ENCODE measurements at places on chromosomes 4 and X.

DNA sequence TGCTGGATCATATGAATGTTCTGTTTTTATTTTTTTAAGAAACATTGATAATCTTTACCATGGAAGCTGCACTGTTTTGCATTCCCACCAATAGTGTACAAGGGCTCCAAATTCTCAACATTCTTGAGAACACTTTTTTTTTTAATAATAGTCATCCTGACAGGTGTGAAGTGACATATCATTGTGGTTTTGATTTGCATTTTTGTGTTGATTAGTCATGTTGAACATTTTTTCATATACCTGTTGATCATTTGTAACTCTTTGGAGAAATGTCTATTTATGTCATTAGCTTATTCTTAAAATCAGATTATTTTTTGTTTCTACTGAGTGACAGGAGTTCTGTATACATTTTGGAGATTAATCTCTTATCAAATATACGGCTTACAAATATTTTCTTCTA is 408.5 kb downstream of the GLUD2 start:
- DNase-seq: no peak

- no peak for DNase-seq
Measured at GRCh38 chrX:112058255-112058654, 24.3 kb downstream of the TRPC5 start.

DNA sequence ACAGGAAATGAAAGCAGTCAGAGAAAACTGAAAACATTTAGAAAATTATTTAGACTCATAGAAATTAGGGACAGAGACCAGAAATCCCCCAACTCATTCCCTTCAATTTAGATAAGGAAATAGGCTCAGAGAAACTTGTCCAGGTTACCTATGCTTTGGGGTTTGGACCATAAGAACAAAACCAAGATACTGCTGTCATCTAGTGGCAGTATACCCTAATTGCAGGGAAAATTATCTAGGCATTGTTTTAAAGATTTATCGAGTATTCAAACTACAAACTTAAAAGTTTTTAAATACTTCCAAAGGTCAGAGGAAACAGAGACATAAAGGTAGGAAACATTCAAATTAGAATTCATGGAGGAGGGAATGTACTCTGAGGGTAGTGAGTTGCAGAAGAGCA is 67.0 kb upstream of the KLHL13 start:
- no peak for DNase-seq

GRCh38 chr4:183808097-183808456 is 97.0 kb upstream of the STOX2 start:
- peak; percentile 63 for DNase-seq

DNA sequence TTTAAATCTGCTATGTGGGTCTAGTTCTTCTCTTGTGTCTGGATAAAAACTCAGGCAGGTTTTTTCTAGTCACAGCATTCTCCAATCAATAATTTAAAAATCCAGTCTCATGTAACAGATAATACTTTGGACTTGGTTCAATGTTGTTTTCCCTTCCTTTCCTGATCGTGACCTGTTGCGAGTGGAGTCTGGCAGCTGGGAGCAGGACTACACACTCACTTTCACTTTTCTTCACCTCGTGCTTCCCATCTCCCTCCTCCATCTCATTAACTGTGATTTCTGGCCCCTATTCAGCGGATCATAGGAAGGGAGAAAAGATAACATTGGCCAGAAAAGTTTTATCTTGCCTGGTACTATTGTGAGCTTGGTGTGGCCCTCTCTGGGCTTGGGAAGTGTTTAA is 96.6 kb upstream of the GATB start:
- DNase-seq: no peak

DNA sequence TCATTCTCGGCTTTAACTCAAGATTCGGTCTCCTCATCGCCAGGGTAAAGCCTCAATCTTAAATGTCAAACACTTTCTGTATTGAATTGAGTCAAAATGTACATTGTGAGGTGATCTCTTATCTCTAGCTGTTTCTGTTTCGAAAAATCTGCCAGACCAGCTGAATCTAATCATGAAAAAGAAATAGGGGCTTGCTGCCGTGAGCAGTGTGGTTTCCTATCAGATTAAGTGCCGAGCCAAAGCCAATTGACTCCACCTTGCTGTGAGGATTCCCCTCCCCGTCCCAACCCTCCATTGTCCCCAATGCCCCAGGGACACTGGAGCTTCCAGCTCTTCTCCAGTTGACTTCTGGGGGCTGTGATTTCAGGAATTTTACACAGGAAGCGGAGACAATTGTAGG is 12.5 kb upstream of the CRLF2 start:
- DNase-seq: no peak

DNA sequence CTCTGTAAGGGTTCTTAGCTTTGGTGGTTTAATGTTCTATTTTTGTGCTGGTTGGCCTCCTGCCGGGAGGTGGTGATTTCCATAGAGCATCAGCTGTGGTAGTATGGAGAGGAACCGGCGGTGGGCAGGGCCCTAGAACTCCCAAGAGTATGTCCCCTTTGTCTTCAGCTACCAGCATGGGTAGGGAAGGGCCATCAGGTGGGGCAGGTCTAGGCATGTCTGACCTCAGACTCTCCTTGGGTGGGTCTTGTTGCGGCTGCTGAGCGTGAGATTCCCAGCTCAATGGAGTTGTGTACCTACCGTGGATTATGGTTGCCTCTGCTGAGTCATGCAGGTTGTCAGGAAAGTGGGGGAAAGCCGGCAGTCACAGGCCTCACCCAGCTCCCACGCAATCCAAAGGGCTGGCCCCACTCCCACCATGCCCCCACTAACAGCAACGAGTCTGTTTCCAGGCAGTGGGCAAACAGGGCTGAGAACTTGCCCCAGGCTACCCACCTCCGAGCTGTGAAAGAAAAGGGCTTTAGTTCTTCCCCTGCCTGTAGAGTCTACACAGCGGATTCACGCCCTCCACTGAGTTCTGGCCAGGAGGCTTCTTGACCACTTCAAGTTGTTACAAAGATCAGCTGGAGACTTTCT is 235.9 kb downstream of the RPA4 start:
- no peak for DNase-seq

DNA sequence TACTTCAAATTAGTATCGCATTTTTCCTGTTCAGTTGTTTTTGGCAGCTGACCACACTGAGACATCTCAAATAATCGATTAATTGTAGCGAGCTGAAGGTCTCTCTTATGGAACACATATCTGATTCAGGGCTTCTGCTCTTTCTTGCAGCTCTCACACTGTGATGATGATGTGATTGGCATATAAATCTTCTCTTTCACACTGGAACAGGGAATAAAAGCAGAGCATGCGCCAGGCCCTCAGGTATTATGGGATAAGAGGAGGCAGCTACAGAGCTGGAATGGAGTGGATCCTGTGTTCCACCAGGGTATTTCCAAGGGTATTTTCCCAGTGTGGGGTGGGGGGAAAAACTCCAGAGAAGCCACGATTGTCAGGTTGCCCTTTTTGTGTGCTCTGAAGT is 265.4 kb upstream of the CASK start:
- no peak for DNase-seq

- peak; percentile 31 for DNase-seq
Measured at GRCh38 chrX:75746891-75747639, 38.0 kb downstream of the MAGEE2 start.

DNA sequence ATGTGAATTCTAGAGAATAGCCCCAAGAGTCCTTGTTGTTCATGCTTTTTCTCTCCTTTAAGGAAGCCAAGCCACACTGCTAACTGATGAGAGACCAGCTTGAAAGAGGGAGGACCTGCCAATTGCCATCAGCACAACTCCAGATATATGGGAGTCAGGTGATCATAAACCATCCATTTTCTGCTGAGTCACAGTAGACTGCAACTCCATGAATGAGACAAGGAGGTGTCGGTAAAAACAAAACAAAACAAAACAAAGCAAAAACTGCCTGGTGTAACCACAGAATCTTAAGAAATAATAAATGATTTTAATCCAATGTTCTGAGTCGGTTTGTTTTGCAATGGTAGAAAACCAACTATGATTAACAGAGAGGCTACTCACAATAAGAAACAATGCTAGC is 837.3 kb downstream of the PCDH7 start:
- no peak for DNase-seq

DNA sequence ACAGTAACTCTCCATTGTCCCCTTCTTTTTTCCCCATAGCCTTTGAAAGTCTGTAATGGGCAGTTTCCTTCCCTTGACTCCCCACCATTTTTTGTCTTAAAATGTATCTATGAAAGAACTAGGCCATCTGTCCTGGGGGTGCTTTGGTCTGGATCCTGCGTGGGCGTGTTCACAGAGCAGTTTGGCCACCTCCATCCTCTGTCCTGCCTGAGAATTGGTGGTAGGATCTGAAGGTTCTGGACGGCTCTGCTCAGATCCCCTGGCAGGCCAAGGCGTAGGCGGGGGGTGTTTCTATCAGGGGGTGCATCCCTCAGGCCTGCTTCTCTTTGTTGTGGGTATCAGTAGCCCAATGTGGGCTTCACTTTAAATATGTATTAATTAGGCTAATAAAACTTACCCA is 107.1 kb downstream of the FAM193A start:
- DNase-seq: no peak

- DNase-seq: no peak
Measured at GRCh38 chr4:65580551-65580950, 89.7 kb downstream of the EPHA5 start.

DNA sequence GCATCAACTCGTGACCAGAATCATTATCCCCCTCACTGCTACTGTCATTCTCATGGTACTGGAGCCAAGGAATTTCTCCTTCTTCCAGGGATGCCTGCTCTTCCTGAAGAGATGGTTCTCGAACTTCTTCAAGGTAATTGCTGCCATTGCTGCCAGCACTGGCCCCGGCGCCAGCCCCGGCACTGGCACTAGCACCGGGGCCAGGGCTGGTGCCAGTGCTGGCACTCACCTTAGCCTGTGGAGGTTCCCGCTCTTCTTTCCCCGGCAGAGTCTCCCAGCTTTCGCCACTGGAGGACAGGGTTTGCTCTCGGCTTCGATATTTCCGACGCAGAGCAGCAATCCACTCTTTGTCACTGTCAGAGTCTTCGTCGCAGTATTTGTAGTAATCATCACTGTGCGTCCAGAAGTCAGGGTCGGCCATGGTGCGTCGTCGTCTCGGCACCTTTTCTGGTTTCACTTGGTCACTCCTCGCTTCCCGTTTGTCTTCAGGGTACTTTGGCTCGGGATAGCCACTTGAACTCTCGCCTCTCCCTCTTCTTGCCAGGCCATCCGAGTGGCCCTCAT is 3.4 kb downstream of the PJA1 start:
- no peak for DNase-seq

GRCh38 chr4:188930822-188931221 is 791.6 kb downstream of the TRIML1 start:
- DNase-seq: no peak

GRCh38 chrX:154018518-154019060 is 1.1 kb downstream of the IRAK1 start:
- DNase-seq: no peak

DNA sequence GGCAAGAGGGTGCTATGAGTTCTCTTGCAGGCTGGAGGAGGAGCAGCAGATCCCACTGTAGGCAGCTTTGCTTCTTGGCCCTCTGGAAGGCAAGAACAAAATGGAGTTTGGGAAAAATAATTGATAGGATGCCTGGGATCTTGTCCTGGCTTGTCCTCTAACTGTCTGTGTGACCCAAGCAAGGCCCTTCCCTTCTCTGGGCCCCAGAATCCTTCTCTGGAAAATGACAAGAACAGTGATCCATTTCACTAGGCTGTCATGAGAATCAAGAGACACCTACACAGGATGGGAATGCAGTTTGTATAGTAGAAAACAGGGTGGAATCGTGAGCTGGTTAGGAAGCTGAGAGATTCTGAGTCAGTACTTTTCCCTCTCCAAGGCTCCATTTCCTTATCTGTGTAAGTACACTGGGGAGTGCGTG is 133.3 kb downstream of the PJA1 start:
- DNase-seq: no peak

GRCh38 chr4:185931986-185932385 is 120.0 kb upstream of the SORBS2 start:
- DNase-seq: no peak

- no peak for DNase-seq
Measured at GRCh38 chr4:109942292-109942926, 29.7 kb downstream of the EGF start.

GRCh38 chr4:168864821-168865541 is 145.1 kb downstream of the CBR4 start:
- DNase-seq: peak; percentile 66

GRCh38 chr4:109648266-109648996 is 54.8 kb downstream of the CASP6 start:
- DNase-seq: no peak

DNA sequence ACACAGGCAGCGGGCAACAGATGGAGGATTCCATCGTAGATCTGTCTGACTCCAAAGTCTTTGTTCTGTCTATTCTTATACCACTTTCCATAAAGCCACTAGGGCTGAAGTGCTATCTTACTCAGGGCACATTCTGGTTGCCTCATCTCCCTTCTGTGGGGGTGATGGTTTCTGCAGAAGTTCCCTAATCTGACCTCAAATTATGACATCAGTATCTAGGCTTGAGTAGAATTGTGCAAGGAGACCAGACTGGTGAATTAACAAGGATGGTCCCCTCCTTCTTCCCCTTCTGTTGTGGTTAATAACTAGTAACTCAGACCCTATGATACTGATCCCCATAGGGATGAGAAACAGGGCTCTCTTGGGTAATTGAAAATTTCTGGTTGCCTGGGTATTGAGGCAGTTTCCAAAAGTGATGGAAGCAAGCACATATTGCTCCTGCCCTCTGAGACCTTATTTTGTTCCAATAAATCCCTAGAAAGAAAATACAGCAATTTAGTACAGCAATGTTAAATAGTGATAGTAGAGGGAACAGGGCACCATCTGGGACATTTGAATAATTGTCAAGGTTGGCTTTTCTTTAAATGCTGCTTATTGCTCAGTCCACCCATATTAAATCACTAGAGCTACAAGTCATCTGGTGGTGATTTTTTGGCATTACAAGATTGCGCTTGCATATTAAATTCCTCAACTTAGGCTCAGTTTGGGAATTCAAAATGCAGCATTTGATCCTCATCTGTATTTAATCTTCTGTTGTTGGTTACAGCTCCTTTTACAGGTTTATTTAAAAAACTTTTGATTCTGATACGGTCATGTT is 57.3 kb upstream of the AP1S2 start:
- no peak for DNase-seq

DNA sequence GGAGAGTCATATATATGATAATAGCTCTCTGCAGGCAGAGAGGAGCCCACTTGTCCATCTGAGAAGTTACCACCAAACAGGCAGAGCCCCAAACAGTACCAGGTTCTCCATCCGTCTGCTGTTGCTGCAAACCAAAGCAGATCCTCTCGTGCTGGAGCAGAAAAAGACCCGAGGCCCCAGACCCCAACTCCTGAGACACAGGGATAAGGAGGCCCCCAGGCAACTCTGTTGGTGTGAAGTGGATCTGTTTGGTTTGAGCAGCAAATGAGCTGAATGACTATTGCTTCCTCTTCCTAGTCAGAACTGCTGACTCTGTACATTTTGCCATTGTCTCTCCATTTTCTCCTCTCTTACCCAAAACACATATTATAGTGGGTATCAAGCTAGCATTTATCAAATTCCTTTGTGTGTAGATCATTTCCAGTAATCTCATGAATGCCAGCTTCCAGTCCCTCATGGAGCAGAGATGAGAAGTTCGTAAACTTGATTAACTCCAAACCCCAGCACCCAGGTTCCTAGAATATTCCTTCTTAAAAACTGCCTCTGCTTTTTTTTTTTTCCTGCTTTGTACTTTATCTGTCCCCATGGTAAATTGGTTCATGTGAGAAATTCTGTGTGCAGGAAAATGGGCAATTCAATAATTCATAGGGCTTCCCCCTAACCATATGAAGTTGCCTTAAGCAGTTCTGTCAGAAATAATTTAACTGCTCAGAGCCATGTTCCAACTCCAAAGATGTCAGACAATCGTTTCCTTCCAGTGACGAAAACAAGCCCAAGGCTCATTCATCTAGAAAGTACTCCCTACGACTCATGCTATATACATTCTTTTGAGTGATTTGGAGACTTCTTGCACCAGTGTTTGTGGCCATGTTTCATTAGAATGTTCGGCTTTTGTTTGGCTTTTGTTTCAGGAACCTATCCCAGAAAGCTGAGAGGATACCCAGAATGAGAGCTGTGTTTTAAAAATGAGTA is 98.6 kb upstream of the ATXN3L start:
- DNase-seq: no peak
